ENCODE measurements at places on chromosomes 3 and 15.

DNA sequence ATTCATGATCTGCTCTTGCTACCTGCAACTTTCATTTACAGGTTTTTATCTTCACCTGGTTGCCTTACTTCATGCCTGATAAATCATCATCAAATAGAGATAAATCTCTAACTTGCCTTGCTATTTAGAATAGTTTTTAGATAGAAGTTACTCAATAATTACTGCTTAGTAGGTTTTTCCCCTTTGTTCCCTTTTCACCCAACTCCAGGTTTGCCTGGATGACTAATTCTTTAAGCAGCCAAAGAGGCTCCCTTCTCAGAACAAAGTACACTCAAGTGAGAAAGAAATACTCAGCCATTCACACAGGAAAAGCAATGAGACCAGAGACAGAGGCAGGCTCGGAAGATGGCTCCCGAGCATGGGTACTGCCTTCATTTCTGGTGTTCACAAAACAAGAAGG is 268.1 kb upstream of the CRBN start:
- DNase-seq: no peak

DNA sequence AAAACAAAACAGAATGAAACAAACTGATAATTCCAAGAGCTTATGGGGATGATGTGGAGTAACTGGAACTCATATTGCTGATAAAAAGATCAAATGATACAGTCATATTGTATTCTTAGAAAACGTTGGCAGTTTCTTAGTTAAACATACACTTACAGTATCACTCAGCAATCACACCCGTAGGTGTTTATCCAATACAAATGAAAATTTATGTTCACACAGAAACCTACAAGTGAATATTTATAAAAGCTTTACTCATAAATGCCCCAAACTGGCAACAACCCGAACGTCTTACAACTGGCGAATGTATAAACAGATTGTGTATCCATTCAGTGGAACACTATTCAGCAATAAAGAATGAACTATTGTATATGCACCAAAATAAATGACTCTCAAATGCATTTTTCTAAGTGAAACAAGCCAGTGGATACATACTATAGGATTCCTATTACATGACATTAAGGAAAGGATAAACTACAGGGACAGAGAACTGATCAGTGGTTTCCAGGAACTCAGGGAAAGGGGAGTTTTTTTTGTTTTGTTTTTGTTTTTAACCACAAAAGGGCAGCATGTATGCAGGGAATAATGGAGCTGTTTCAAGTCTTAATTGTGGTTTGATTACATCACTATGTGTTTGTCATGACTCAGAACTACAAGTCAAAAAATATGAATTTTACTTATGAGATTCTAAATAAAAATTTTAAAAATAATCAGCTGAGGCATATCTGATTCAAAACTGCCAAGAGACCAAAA is 71.8 kb upstream of the NDUFB4 start:
- peak; percentile 71 for DNase-seq

GRCh38 chr3:119600732-119601131 is 3.0 kb downstream of the PLA1A start:
- no peak for DNase-seq

GRCh38 chr3:51538115-51538458 is 432 bp upstream of the RAD54L2 start:
- no peak for DNase-seq

GRCh38 chr3:34150992-34151391 is 352.6 kb downstream of the PDCD6IP start:
- no peak for DNase-seq

GRCh38 chr3:15794842-15795650 is 2.7 kb downstream of the ANKRD28 start:
- DNase-seq: peak; percentile 40

All from AG10803 (cell line).